ENCODE measurements at places on chromosomes 16 and 17.

- no peak for DNase-seq
Measured at GRCh38 chr16:77383606-77384187, 51.1 kb downstream of the ADAMTS18 start.

DNA sequence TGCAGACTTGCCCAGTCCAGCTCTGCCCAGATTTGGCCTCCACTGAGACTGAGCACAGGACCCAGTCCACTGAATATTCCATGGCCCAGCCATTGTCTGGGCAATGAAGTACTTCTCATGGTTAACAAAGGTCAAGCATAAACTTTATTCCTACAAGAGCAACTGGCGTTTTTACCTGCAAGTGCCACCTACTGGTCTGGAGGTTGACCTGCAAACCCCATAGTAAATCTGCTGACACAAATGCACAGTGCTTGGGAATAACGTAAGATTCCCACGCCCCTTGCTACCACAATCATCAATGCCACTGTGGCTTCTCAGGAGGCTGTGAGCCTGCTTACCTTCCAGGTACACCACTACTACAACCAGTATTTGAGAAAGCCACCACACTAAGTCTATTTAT is 170.2 kb downstream of the CEP112 start:
- DNase-seq: no peak

- no peak for DNase-seq
Measured at GRCh38 chr17:36523113-36523512, 11.6 kb downstream of the MYO19 start.

GRCh38 chr17:73653810-73654209 is 9.6 kb upstream of the SDK2 start:
- DNase-seq: no peak

- no peak for DNase-seq
Measured at GRCh38 chr17:5592382-5592781, 8.1 kb upstream of the NLRP1 start.

GRCh38 chr17:61351745-61352407 is 47.8 kb upstream of the TBX2 start:
- no peak for DNase-seq

GRCh38 chr16:86370062-86370461 is 140.3 kb upstream of the FOXF1 start:
- DNase-seq: no peak

DNA sequence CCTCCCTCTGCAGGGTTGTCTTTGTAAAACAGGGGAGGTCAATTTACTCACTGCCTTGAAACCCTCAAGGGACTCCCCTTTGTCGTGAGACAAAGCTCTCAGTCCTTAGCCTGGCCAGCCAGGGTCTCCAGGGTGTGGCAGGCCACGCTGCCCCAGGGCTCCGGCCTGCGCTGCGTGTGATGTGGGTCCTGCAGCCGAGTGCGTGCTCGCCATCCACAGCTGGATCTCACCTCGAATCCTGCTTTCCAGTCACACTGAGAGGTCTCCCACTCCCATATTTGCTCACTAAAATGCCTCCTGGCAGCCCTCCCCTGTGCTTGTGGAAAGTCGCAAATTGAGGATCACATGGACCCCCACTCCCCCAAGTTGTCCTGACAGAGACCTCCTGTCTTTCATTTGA is 10.0 kb upstream of the CLEC18C start:
- DNase-seq: peak; percentile 17

- DNase-seq: no peak
Measured at GRCh38 chr17:77458202-77459017, 317.6 kb downstream of the SEC14L1 start.

- DNase-seq: no peak
Measured at GRCh38 chr17:21262259-21262993, 9.2 kb upstream of the NATD1 start.

DNA sequence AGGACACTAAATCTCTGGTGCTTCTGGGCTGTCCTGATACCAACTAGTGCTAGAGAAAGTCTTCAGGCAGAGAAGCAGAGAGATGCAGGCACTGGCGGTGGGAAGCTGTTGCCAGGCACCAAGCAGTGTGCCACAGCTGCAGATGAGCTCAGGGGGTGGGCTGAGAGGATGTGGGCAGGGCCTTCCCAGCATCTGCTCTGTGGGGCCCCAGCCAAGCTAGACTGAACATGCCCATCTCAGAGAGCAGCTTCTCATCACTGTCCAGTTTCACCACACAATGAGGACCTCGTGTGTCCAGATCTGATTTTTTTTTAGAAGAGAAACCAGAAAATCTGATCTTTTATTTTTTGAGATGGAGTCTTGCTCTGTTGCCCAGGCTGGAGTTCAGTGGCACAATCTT is 17.1 kb downstream of the PSKH1 start:
- DNase-seq: no peak
